Suppressor macrophage treated with lipopolysaccharide for 4 hours (primary cell): ENCODE measurements at places on chromosomes 1 and 21.

- peak; percentile 19 for DNase-seq
Measured at GRCh38 chr1:22437573-22437972, 14.1 kb upstream of the ZBTB40 start.

GRCh38 chr1:67382292-67382691 is 47.9 kb downstream of the SERBP1 start:
- DNase-seq: no peak

- DNase-seq: peak; percentile 51
Measured at GRCh38 chr1:199756066-199756465, 271.4 kb upstream of the NR5A2 start.

DNA sequence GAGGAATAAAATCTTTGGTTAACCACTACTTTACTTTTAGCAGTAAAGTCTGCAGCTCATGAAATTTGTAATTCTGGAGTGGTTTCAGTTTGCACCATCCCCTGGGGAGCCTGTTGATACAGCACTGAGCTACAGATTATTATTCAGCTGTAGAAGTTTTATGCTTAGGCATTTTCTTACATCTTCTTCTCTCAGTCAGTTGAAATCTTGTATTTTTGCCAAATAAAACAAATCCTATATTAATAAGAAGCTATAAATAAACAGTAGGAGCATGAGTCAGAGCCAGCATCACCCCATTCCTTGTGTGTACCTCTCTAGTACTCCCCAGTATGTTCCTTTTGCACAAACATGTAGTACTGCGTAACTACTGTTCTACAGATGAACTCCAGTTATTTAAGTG is 118.9 kb downstream of the ATF6 start:
- no peak for DNase-seq

DNA sequence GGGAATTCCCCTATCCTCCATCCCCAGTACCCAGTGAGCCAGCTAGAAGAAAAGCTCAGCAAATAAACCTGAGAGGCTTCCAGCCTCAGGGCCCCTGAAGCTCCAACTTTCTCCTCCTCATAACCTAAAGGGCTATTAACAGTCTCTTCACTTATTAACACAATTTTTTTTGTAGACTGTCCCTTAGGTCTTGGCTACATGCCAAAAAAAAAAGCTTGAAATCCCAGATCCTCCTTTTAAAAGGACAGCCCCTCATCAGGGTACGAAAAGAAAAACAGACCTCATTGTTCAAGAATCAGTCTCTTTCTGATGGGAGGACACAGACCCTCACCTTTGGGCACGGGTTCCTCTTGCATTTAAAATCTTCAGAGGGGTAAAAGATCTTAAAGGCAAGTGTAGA is 72.8 kb upstream of the CD1D start:
- no peak for DNase-seq

GRCh38 chr1:107897438-107898345 is 67.3 kb downstream of the VAV3 start:
- DNase-seq: peak; percentile 48

- no peak for DNase-seq
Measured at GRCh38 chr1:62428351-62428750, 8.5 kb upstream of the USP1 start.

GRCh38 chr1:231706934-231707333 is 80.3 kb downstream of the DISC1 start:
- no peak for DNase-seq

DNA sequence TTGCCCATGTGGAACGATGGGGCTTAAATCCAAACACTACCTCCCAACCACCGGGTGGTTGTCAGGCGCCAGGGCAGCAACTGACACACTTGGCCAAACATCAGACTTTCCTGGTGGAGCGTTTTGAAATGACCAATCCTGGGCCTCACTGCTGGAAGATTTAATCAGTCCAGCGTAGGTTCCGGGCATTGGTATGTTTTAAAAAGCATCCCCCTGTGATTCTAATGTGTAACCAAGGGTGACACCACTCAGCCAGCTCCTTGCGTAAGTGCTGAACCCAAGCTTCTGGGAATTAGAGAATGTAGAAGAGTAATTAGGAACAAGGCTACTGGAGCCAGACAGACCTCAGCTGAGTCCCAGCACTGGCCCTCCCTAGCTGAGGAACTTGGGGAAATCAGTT is 44.8 kb upstream of the KAZN start:
- no peak for DNase-seq

- no peak for DNase-seq
Measured at GRCh38 chr1:16189921-16190621, 22.4 kb downstream of the ARHGEF19 start.

DNA sequence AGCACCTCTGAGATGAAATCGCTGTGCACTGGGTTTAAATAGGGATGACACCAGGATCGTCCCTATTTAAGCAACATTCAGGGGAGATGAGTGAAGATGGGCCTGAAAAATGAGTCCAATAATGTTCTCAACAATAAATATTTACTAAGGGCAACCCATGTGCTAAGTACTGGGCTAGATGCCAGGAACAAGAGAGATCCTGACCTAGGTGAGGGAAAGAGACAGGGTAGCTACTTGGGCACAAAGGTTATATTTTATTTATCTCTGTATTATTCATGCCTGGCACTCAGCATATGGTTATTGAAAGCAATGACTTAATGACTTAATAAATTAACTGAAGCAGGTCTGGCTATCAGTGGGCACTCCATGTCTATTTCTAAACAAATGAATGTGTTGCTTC is 27.4 kb upstream of the AVPR1B start:
- DNase-seq: no peak

- no peak for DNase-seq
Measured at GRCh38 chr1:67580691-67581403, 104.2 kb upstream of the GADD45A start.
